ENCODE measurements at places on chromosomes 11 and 22.

DNA sequence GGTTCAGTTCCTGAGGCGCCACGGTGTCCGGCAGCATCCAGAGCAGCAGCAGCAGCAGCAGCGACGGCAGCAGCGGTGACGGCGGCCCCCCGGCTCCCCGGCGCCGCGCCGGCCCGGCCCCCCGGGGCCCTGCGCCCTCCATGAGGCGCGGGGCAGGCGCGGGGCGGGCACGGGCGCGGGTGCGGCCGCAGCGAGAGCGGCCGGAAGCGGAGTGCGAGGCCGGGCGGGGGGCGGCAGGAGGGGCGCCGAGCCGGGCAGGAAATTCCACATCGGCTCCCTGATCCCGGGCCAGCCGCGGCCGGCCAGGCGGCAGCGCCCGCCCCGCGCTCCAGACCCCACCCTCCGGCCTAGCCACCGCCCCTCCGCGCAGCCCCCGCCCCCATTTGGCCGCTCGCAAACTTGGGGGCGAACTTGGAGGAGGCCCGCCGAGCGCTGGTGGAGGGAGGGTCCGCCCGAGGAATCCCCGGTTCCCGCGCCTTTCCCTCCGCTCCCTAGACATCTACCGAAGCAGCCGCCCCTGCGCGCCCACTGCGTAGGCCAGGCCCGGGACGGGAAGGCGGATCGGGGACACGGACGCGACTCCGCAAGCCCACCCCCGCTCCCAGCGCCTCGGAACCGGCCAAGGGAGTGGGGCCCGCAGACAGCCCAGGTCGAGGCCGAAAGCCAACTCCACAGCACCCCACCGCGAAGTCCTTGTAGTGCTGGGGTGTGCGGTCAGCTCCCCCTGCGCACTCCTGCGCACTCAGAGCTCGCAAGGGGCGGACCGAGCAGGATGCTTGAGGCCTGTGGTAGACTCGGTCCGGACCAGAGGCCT is at the start of gene SCARF2:
TSS of gene SCARF2 (minus strand) at position 213 of the 814 bp plus-strand sequence. CDS start at position 142, 71 bp downstream.
- DNase-seq, result no peak

- no peak for DNase-seq
These were observed 224.3 kb downstream of the DSCAML1 start for GRCh38 chr11:117572671-117573070.

GRCh38 chr22:25582946-25583345 is 18.5 kb downstream of the GRK3 start:
- DNase-seq, result no peak

DNA sequence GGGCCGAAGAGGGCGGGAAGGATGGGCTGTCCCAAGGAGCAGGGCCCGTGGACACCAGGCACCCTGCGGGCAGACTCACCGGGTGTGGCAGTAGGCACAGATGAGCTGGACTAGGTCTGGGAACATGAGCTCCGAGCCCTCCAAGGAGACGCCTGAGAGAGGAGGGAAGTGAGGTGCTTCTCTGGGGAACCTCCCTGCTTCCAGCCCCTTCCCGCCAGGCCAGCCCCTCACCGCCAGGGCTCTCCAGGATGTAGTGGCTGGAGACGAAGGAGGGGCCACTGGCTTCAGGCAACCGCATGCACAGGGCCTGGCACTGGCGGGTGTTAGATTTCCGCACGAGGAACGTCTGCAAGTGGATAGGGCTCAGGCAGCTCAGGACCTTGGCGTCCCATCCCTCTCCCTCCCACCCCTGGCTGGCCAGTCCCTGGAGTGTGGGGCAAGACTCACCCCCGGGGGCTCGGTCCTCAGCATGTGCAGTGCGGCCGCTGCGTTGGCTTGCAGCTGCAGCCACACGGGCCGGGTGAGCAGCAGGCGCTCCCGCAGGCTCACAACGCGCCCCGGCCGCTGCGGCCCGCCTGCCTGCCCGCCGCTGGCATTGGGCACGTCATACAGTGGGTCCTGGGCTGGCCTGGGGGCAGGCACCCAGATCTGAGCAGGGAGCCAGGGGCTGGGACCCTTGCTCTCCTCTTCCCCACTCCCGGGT is 552 bp downstream of the RIN1 start:
- no peak for DNase-seq

- DNase-seq, result no peak
These were observed 55.1 kb downstream of the ARHGEF12 start for GRCh38 chr11:120391292-120391691.

DNA sequence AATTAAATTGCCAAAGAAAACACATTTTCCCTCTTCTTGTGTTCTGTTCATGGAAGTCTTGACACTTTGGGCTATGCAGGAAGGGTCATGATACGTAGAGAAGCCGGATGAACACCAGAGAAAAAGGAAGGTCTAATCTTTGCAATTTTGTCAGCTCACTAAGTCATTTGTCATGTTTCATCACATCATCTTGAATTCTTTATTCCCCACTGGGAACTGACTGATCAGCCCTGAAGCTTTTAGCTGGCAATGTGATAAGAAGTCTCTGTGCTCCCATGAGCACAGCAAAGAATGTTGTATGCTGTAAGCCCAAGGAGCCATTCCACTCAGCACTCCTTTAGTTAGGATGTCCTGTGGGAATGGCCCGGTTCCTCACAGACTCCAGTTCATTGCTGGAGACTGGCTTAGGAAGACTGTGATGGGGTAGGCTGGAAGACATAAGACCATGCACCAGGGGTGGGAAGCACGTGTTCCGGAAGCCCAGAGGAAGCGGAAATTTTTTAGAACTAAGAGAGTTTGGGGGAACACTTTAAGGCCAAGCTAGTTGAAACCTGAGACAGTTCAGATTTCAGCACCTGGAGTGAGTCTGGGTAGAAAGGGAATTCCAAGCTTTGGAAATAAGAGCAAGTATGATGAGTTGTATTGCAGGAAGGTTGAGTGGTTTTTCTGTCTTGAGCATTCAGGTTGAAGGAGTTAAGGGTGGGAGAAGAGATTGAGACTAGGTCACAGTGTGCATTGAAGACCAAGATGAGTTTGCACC is 306.7 kb upstream of the MTNR1B start:
- DNase-seq, result no peak

DNA sequence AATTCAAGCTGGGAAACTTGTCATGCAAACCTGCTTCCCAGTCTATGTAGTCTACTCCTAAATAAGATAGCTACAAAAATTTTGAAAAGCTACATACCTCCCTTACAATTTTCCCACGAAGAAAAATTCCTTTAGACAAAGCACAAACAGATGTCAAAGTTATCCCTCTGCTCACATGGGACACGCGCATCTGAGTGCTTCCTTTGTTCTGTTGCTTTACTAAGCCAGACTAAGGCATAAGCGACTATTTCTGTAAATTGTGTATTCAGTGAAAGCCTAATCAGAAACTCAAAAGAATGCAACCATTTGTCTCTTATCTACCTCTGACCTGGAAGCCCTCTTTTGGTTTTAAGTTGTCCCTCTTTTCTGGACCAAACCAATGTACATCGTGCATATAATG is 583.7 kb upstream of the B3GAT1 start:
- DNase-seq, result no peak

DNA sequence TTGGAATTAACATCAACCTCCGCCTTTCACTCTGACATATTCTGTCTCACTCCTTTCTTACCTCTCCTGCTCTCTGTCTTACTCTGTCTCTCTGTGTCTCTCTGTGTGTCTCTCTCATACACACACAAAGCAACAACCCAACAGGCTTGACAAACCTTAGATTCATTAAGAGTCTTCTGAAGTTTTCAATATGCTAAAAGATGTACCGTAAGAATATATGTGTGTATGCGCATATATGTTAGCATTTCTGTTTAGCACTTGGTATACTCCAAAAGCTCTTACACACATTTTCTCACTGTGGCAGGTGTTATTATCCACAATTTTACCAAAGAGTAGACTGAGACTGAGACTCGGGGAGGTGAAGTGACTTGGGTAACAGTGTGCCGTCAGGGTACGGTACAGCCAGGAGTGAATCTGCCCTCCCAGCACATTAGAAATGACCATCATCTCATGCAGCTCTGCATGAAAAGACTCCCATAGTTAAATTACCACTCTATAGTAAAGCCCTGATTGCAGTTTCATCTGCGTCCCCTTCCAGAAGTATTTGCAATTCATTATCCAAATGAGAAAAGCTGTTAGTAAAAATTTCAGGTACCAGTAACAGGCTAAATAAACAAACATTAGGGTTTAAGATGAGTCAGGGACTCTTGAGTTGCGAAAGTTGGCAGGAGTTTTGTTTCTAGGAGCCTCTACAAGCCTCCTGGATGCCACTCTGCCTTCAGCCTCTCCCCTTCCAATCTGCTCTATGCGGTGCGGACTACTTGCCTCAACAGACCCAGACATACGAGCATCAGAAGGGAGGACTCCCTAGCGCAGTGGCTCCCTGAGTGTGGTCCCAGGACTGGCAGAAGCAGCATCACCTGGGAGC is 195.2 kb upstream of the TMEM45B start:
- DNase-seq, result no peak

DNA sequence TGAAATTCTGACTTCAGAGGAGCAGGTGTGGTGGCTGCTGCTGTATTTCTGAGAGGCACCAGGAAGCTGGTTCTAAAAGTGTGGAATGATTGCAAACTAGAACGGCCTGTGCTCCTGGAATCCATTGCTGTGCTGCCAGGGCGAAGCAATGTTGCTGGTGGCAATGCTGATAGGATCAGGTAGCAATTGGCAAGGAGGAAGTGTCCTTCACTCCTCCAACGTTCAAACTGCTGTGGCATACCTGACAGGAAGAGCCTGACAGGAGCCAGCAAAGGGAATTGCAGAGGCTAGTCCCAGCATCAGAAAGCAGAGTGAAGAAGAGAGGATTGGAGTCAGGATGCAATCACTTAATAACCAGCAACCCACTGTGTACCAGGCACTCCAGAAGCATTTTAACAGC is 118.2 kb downstream of the FAR1 start:
- no peak for DNase-seq

DNA sequence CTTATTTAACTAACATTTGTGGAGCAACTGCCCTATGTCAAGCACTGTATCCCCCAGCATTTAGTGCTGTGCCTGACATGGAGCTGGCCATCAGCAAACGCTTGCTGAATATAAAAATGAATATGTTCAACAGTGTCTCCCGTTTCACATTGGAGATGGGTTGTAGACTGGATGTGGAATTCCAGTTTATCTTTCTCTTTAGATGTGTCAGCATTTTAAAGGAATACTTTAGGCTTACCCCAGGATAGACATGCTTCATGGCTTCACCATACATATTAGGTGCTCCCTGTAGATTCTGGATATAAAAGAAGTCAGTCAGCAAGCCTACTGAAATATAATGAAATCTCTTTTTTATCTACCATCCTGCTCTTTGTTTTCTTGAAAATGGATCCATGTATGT is 21.3 kb upstream of the TPH1 start:
- no peak for DNase-seq

- no peak for DNase-seq
These were observed 82.1 kb downstream of the EMSY start for GRCh38 chr11:76526878-76527277.

GRCh38 chr11:95716266-95716665 is 73.3 kb downstream of the FAM76B start:
- no peak for DNase-seq

DNA sequence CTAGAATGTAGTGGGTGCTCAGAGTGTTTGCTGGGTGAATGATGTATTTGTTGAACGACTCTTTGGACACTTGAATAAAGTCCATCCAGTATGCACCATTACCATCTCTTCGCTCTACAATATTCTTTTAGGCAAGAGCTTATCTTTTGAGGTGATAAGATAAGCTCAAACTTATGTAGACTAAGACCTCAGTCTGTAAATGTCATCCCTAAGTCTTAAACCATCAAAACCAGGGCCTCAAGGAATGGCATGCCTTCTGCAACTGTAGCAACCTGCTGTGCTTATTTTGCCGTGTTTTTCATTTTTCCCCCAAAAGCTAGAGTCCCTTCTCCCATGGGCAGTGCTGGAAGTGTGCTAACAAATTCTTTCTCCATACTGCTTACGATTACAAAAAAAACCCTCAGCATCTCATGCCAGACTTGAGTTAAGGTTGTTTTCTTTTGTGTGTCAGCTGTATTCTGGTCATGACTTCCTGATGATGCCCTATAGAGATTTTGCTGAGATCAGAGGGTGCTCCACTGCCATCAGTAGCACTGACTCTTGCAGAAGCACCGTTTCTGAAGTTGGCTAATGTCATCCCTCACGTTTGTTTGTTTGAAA is 27.8 kb downstream of the LIMK2 start:
- DNase-seq, result no peak

DNA sequence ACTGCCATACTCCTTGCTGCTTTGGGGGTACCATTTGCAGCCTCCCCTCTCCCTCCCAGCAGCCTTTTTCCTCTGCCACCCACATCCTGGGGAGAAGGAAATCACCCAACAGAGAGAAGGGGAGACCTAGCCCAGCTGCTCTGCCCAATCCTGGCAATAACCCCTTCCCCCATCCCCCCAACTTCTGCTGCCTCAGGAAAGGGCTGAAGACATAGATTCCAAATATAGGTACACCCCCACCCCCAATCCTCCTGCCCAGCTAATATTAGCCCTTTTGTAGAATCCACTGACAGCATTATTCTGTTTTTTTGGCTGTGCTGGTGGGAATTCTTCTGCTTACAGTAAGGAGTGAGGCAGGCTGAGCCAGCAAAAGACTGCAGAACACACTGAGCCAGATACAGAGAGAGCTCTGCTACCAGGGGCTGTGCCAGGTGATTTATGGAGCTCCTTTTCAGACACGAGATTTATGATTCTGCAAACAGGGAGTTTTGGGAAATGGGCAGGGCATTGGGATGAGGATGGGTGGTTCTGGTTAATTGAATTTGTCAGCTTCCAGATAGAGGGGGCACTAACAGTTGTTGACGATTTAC is 164.0 kb downstream of the TENM4 start:
- no peak for DNase-seq

GRCh38 chr11:75338516-75339208 is 12.8 kb downstream of the ARRB1 start:
- no peak for DNase-seq

GRCh38 chr11:3200388-3201111 is 18.1 kb downstream of the MRGPRG start:
- no peak for DNase-seq

DNA sequence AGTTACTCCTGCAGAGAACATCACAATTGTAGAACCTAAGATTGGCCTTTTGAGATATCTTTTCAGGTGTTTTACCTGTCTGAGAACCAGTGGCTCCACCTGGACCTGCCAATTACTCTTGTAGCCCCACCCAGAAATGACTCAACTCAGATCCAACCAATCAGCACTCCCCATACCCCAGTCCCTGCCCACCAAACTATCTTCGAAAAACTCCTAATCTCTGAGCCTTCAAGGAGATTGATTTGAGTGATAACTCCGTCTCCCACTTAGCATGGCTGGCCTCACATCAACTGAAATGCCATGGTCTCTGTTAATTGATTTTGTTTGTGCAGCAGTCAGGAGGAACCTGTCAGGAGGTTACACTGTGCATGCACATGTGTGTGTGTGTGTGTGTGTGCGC is 103.6 kb downstream of the MTNR1B start:
- DNase-seq, result no peak

Data from hematopoietic multipotent progenitor cell (in vitro differentiated cells).